ENCODE measurements at places on chromosomes 7 and 10.

- no peak for DNase-seq
- no peaks in the 10 kb centered on the region for H3K36me3 ChIP-seq
- no peaks in the 10 kb centered on the region for H3K4me1 ChIP-seq
- no peak overlapping the region for H3K27ac ChIP-seq
Observed at GRCh38 chr7:22542254-22542653, 42.3 kb upstream of the STEAP1B start.

- H3K4me3 ChIP-seq = no peak overlapping the region
- no peak overlapping the region for H3K27ac ChIP-seq
- H3K36me3 ChIP-seq = peaks cover 79% of the 10 kb centered on the region
- no peaks in the 10 kb centered on the region for H3K27me3 ChIP-seq
- DNase-seq = no peak
Observed at GRCh38 chr10:26520575-26520974, 82.4 kb downstream of the APBB1IP start.

GRCh38 chr7:143359771-143360353 lies 2.7 kb downstream of the FAM131B start:
- no peak overlapping the region for H3K4me3 ChIP-seq
- H3K27ac ChIP-seq = no peak overlapping the region
- peaks cover 10% of the 10 kb centered on the region for H3K4me1 ChIP-seq
- H3K27me3 ChIP-seq = peaks cover 49% of the 10 kb centered on the region

- no peaks in the 10 kb centered on the region for H3K27me3 ChIP-seq
- H3K36me3 ChIP-seq = peaks cover 12% of the 10 kb centered on the region
Observed at GRCh38 chr10:97372233-97372875, 28.8 kb downstream of the RRP12 start.

GRCh38 chr7:15725051-15725450 lies 38.6 kb upstream of the MEOX2 start:
- no peak for DNase-seq
- no peaks in the 10 kb centered on the region for H3K4me1 ChIP-seq
- no peaks in the 10 kb centered on the region for H3K36me3 ChIP-seq
- no peak overlapping the region for H3K4me3 ChIP-seq
- H3K27ac ChIP-seq = no peak overlapping the region
- no peaks in the 10 kb centered on the region for H3K27me3 ChIP-seq

- no peak for DNase-seq
- peak overlapping the region; percentile 67 for H3K27ac ChIP-seq
- peaks cover 36% of the 10 kb centered on the region for H3K36me3 ChIP-seq
- H3K4me1 ChIP-seq = peaks cover 32% of the 10 kb centered on the region
Observed at GRCh38 chr10:62528441-62528840, 154.3 kb downstream of the ZNF365 start.

GRCh38 chr10:61890881-61891409 lies 10.6 kb upstream of the ARID5B start:
- no peaks in the 10 kb centered on the region for H3K36me3 ChIP-seq
- H3K27ac ChIP-seq = no peak overlapping the region
- no peak overlapping the region for H3K4me3 ChIP-seq
- H3K27me3 ChIP-seq = no peaks in the 10 kb centered on the region

- no peaks in the 10 kb centered on the region for H3K4me1 ChIP-seq
- H3K27ac ChIP-seq = no peak overlapping the region
- H3K4me3 ChIP-seq = no peak overlapping the region
- no peak for DNase-seq
- peaks cover 25% of the 10 kb centered on the region for H3K27me3 ChIP-seq
Observed at GRCh38 chr10:10845826-10846503, 171.7 kb upstream of the CELF2 start.

DNA sequence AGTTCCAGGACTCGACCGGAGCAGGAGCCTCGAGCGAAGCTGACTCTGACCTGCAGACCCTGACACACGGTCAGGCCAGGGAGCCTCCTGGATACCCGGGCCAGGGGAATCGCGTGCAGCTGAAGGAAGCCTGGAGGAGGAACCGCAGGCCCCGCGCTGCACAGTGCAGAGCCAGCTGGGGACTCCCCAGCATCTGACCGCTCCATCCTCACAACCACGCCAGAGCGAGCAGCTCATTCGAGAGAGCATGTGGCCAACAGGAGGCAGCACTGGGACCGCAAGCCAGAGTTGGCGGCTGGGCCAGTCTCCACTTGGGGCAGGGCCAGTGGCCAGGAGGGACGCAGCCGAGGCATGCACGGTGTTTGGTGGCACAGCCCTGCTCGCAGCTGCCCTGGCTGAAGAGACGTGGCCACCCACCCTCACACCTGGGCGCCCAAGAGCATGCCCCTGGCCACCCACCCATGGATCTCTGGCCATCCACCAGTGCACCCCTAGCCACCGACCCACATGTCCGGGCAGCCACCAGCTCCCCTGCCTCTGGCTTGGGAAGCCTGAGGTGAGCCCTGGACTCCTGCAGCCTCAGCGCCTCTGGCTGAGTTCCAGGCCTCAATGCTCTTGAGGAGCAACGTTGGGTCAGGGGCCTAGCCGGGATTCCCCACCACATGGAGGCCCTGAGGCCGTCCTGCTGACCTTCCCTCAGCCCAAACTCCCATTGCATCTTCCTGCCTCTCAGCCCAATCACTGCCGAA lies 213.9 kb downstream of the ELFN1 start:
- no peaks in the 10 kb centered on the region for H3K27me3 ChIP-seq
- no peak overlapping the region for H3K4me3 ChIP-seq
- no peak for DNase-seq
- no peak overlapping the region for H3K27ac ChIP-seq
- H3K4me1 ChIP-seq = peaks cover 38% of the 10 kb centered on the region
- H3K36me3 ChIP-seq = peaks cover 46% of the 10 kb centered on the region

DNA sequence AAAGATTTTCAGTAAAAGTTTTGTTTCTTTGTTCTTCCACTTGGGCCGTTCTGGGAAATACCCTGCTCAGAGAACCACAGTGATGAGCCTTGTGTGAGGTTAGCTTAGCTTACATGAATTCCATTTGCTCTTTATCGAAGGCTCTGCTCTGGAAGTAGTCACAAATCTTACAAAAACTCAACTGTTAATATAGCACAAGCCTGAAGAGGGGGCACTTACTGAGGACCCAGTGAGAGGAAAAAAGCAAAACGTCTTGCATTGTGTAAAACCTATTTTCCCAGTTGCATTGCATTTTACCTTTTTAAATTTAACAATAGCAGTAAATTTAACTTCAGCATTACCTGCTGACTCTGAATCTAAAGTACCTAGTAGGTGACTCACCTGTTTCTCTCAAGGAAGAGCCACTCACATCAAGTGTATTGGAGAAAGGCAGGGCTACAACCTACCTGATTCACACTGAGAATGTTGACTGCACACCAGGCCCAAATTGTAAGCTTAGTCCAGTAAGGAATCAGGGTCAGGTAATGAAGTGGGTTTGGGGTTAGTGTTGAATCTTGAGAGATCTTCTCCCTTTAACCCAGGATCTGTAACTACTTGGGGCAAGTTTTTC lies 42.3 kb downstream of the PPP1R17 start:
- no peak overlapping the region for H3K4me3 ChIP-seq
- DNase-seq = no peak
- no peak overlapping the region for H3K27ac ChIP-seq

DNA sequence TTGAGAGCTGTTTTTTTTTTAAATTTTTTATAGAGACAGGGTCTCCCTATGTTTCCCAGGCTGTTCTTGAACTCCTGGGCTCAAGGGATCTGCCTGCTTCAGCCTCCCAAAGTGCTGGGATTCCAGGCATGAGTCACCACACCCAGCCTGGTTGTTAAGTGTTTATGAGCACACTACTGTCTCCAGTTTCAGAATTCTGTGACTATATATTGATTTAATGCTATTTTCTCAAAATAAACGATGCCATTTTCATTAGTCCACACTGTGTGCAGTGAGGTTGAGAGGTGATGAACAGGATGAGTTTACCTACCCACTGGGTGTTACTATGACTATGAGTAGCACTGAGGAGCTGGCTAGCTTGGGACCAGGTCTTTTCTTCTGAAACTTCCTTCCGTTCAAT lies 110.9 kb upstream of the FAM180A start:
- peaks cover 4% of the 10 kb centered on the region for H3K4me1 ChIP-seq
- DNase-seq = no peak
- no peaks in the 10 kb centered on the region for H3K36me3 ChIP-seq
- H3K4me3 ChIP-seq = no peak overlapping the region

- no peak overlapping the region for H3K4me3 ChIP-seq
- H3K4me1 ChIP-seq = no peaks in the 10 kb centered on the region
- no peak overlapping the region for H3K27ac ChIP-seq
- no peak for DNase-seq
- H3K36me3 ChIP-seq = peaks cover 17% of the 10 kb centered on the region
Observed at GRCh38 chr7:16395121-16395520, 26.2 kb downstream of the CRPPA start.

- peaks cover 11% of the 10 kb centered on the region for H3K4me1 ChIP-seq
- H3K27ac ChIP-seq = no peak overlapping the region
- no peaks in the 10 kb centered on the region for H3K27me3 ChIP-seq
Observed at GRCh38 chr7:47951374-47951773, 3.1 kb upstream of the PKD1L1 start.

DNA sequence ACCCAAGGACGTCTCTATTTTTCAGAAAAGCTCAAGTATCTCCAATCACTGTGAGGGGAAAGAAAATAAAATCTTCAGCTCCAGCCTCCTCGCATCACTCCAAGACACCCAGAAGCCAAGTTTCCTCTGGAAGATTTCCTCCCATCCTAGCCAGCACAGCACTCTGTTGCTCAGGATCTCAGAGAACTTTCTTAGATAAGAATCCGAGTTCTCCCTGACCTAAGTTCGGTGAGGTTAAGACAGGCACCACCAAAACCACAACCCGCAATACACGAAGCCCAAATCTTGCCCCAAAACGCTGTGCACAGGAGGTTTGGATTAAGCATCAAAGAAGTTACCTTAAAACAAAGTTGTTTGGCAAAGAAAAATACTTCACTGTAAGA lies 4.2 kb downstream of the FAM53B start:
- H3K36me3 ChIP-seq = peaks cover 20% of the 10 kb centered on the region
- peaks cover 79% of the 10 kb centered on the region for H3K4me1 ChIP-seq
- H3K27ac ChIP-seq = peak overlapping the region; percentile 77
- no peak for DNase-seq
- peaks cover 2% of the 10 kb centered on the region for H3K27me3 ChIP-seq
- peak overlapping the region; percentile 95 for H3K4me3 ChIP-seq

DNA sequence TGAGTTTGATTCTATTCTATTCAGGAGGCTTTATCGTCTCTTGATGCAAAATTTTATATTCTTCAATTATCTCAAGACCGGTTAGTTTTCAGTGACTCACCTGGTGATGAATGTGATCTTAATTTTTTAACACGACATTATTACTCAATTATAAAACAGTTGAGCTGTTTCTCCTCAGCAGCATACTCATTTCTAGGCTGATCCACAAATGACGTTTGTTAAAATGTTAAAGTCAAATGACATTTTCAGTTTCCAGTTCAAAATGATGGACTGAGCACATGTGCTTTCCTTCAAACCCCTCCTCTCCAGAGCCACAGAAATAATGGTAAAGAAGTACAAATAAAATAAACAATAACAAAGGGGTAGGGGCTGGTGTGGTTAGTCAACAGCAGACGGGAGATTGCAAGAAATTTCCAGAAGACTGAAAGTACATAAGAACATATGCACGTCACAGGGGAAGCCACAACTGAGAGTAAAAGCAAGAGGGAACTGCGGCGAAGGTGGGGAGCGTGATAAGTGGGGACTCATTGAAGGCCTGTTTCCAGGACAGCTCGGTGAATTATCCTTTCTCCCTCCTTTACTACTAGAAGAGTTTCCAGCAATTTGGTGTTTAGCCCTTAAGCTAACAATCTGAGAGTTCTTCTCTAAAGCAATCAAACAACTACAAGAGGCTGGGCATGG lies 10.9 kb downstream of the MACROH2A2 start:
- no peaks in the 10 kb centered on the region for H3K36me3 ChIP-seq
- H3K27ac ChIP-seq = no peak overlapping the region
- H3K4me1 ChIP-seq = peaks cover 7% of the 10 kb centered on the region
- H3K27me3 ChIP-seq = no peaks in the 10 kb centered on the region

DNA sequence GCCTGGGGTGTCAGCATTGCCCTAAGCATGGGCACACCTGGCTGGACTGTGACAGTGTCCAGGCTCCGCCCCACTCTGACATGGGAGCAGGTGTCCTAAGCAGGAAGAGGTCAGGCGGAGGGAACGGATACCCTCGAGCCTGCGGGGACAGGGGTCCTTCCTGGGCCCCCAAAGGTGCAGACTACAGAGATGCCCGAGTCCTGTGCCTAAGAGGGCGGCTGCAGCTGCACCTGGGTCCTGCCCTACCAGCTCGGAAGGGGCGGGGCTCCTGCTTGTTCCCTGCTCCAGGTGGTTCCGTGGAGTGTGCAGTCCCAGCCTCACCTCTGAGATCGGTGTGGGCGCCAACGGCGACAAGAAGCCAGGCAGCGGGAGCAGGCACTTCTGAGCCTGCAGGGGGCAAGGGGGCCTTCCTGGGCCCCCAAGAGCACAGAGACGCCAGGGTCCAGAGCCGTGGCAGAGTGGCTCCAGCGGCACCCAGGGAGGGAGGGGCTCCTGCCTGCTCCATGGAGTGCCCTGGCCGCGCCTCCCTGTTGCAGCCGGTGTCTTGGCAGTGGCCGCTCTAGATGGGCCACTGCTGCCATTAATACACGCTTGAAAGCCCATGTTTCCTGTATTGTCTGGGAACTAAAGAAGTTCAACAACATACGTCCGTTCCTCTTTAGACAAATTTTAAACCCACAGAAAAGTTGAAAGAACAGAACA lies 64.5 kb upstream of the CACNA2D1 start:
- no peaks in the 10 kb centered on the region for H3K36me3 ChIP-seq
- H3K4me3 ChIP-seq = no peak overlapping the region
- H3K4me1 ChIP-seq = no peaks in the 10 kb centered on the region
- no peaks in the 10 kb centered on the region for H3K27me3 ChIP-seq
- no peak for DNase-seq

DNA sequence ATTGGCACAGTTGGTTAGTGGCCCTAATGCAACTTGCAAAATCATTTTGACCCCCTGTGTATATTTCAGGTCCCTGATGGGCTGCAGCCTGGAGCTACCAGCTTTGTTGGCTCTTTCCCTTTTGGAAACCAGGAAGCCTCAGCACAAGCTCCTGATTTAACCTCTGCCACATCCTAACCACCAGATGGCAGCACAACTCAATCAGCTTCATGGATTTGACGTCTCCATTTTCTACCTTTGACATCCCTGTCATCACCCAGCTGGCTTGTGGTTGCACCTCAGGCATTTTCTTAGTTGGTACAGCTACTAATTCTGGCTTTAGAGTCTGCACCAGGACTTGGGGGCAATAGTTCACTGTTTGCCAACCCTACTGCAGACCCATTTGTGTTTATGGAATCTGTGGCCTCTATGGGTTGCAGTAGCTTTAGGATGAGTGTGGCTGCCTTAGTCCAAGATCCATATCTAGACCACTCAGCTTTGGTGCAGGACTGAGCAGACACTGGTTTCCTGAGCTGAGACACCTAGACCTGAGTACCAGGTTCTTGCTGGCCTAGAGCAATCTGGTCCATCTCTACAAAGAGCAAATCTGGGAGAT lies 456.2 kb downstream of the REEP3 start:
- DNase-seq = peak; percentile 26
- no peaks in the 10 kb centered on the region for H3K36me3 ChIP-seq
- H3K4me3 ChIP-seq = no peak overlapping the region
- H3K4me1 ChIP-seq = no peaks in the 10 kb centered on the region
- H3K27ac ChIP-seq = no peak overlapping the region
- no peaks in the 10 kb centered on the region for H3K27me3 ChIP-seq

GRCh38 chr10:113187063-113187777 lies 237.2 kb downstream of the TCF7L2 start:
- H3K27ac ChIP-seq = no peak overlapping the region
- H3K27me3 ChIP-seq = peaks cover 8% of the 10 kb centered on the region
- no peak for DNase-seq
- no peak overlapping the region for H3K4me3 ChIP-seq
- H3K36me3 ChIP-seq = no peaks in the 10 kb centered on the region
